ENCODE measurements at places on chromosomes 7 and 10. TPM values are rescaled to one million over a fixed set of nuclear protein-coding genes. Genes with fewer than 3 reads are reported as not detected.

DNA sequence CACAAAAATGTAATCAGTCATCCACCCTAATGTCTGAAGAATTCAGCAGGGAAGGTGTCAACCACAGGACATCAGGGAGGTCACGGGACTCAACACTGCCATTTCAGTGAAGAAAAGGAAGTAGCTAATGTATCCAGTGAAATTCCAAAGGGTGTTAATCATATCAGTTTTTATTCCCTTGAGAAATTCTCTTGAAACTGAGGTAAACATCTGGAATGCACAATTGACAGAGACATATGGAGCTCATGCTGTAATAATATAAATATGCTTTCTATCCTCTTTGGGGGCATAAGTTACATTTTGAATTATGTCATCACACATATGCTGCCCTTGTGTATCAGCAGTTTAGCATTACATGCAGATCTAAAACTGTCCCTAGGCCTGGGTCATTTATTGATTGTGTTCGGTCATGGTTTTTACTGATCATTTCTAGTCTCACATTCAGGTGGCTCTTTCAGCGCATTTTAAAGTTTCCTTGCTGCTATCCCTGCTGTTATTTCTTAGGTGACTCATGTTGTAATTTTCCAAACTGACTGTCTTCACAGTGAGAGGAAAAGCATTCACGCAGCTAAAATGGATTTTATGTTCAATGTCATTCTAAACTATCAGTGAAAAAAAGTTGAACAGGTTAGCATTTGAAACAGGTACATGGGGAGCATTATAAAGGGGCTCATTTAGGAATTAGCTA lies 273.9 kb downstream of the TSPAN12 start:
- DNase-seq, result no peak

DNA sequence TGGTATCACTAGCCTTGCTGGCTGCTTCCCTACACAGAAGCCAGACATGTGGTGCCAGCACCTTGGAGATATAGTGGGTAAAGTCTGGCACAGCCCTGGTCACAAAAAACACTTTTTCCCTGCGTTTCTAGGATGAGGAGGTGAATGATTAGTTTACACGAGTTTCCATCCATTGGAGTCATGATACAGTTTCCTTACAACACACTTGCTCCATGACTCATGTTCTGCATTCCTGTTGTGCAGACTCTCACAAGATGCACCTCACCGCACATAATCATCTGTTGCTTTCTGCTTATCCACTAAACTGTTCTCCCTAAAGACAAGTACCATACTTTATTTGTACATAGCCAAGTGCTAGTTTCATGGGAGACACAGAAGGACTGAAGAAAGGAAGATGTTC lies 747.1 kb upstream of the GALNT17 start:
- DNase-seq, result no peak

The CLDN4 gene
- polyA plus RNA-seq, result 36.1 TPM

GRCh38 chr10:44070282-44070681 lies 314.6 kb downstream of the CXCL12 start:
- DNase-seq, result peak; percentile 46

GRCh38 chr10:36531621-36532020 lies 593.8 kb upstream of the ANKRD30A start:
- no peak for DNase-seq

DNA sequence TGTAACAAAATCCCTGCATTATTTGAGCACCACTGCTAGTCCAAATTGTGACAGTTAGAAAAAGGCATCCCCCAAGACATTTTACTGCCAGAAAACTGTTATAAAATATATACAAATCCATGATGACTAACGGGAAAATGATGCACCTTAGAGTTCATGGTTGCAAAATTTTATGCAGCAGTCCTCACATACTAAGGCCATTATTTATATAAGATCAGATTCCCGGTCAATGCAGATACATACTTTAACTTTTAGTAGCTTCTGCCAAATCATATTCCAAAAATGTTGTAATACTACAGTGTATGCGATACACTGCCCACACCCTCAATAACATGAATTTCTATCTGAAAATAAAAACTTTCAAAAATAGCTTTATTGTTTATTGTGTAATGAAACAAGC lies 239.9 kb upstream of the ZNF32 start:
- DNase-seq, result no peak

DNA sequence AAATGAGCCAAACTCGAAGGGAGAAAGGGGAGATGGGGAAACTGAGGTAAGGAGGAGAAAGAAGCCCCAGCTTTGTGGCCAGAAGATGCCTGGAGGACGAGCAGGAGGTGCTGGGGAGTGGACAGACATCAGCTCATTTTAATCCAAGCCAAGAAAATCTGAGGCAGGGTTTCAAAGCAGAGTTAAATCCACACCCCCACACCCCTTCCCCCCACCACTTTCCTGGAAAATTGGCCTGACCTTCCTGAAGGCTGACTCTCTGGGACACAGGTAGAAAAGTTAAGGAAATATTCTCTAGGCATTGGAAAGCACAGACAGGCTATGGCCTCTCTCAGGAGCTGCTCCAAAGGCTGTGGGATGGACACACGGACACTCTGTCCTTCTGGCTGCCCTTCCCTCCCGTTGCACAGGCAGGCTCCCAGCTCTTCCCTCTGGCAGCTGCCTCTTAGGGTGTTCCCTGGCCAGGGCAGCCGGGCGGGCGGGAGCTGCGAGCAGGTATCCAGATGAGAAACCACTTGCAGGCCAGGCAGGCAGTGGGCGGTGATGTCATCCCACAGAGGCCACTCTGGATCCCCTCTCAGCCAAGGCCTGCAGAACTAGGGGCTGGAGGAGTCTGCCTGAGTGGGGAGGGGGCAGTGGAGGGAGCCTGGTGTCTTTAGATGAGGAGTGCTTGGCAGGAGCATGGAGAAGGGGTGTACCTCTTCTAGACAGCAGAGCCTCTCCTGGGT lies 171.8 kb downstream of the NEURL1 start:
- no peak for DNase-seq

- DNase-seq, result no peak
Measured at GRCh38 chr7:105623378-105623777, 42.1 kb upstream of the EFCAB10 start.

DNA sequence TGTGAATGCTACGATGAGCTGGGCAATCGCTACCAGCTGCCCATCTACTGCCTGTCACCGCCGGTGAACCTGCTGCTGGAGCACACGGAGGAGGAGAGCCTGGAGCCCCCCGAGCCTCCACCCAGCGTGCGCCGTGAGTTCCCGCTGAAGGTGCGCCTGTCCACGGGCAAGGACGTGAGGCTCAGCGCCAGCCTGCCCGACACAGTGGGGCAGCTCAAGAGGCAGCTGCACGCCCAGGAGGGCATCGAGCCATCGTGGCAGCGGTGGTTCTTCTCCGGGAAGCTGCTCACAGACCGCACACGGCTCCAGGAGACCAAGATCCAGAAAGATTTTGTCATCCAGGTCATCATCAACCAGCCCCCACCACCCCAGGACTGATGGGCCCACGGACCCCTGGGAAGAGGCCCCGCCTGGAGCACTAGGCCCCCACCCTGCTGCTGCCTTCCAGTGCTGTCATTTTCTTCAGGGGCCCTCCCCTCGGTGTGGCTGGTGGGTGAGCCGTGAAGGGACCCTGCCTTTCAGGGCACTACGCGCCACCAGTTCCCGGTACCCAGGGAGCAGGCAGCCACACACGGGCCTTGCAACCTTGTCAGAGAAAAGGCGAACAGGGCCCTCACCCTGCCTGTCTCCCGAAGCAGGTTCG lies 2.3 kb upstream of the ANKRD2 start:
- DNase-seq, result no peak

The SPDYE1 gene
- polyA plus RNA-seq, result not detected

The CAV1 gene
- polyA plus RNA-seq, result 18.5 TPM

- DNase-seq, result no peak
Measured at GRCh38 chr7:135169964-135170273, 588 bp downstream of the CYREN start.

The PLCE1 gene
- 2.1 TPM for polyA plus RNA-seq
